Fibroblast of mammary gland (primary cell): ENCODE measurements at places on chromosomes 6 and 20.

DNA sequence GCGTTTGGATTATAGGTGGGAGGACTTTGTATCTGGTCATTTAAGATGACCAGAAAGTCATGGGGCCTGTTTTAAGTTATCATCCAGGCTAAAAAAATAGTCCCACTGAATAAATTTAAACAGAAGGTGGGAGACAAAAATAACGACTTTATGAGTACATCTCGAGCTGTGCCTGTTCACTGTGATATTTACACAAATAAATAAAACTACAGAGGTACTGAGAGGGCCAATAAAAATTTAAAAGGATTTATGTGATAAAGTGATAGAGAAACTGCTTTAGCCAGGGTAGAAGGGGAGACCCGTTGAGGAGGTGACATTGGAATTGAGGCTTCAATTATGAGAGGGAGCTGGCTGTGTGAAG, 53.4 kb upstream of the PMEPA1 start:
- no peak for DNase-seq

- DNase-seq, result no peak
Measured at GRCh38 chr6:42278131-42278853, 60.6 kb upstream of the MRPS10 start.

- DNase-seq, result no peak
Measured at GRCh38 chr6:66538551-66539135, 831.6 kb upstream of the EYS start.

- no peak for DNase-seq
Measured at GRCh38 chr6:16840725-16841124, 79.5 kb upstream of the ATXN1 start.
